ENCODE measurements at places on chromosomes 1 and 21.

DNA sequence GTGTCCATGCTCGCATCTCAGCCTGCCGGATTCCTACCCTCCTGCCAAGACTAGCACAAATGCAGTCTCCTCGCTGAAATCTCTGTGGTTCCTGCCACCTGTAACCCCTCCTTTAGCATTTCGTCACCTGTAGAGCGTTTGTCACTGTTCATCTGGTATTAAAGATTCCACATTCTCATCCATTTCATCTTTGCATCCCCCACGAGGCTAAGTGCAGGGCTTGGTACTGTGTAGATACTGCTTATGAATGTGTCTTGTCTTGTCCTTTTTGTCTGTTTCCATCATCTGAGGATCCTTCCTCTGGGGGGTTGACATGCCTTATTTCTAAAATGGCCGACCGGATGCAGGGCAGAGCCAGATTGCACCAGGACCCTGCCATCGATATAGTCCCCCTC is 53.7 kb upstream of the DNAJC6 start:
- no peak for DNase-seq

- no peak for DNase-seq
These were observed 7.6 kb downstream of the KCND3 start for GRCh38 chr1:111981871-111982270.

DNA sequence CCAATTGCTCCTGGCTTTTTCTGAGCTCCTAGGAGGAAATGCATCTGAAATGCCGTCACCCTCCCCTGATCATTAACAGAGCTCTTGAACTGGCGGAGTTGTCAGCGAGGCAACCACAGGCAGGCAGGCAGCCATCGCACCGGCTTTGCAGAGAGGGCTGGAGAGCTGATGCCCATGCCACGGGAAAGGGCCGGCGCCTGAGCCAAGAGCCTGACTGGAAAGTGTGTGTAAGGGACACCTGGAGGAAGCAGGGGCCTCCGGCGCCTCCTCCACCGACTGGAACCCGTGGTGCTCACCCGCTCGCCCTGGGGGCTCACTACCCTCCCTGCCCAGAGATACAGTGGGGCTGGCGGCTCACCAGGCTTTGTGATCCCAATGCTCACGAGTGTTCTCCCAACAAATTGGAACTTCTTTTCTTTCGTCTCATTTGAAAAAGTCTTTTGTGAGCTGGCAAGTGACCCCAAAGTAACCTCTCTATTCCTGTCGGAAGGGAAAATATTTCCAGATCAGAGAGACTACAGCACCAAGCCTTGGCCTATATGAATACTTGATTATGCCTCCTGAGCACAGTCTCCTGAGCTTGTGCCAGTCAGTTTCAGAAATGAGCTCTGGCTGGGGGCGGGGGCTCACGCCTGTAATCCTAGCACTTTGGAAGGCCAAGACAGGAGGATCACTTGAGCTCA is 97.7 kb upstream of the SLC25A33 start:
- DNase-seq, result no peak

- DNase-seq, result no peak
These were observed 202.0 kb downstream of the PBX1 start for GRCh38 chr1:164761009-164761408.

Data from stimulated activated CD8-positive, alpha-beta memory T cell treated with anti-CD3 and anti-CD28 coated beads, Interleukin-4, amount 100 ng/mL, for 4 hours (primary cell).